ENCODE measurements at places on chromosomes 7 and 10.

DNA sequence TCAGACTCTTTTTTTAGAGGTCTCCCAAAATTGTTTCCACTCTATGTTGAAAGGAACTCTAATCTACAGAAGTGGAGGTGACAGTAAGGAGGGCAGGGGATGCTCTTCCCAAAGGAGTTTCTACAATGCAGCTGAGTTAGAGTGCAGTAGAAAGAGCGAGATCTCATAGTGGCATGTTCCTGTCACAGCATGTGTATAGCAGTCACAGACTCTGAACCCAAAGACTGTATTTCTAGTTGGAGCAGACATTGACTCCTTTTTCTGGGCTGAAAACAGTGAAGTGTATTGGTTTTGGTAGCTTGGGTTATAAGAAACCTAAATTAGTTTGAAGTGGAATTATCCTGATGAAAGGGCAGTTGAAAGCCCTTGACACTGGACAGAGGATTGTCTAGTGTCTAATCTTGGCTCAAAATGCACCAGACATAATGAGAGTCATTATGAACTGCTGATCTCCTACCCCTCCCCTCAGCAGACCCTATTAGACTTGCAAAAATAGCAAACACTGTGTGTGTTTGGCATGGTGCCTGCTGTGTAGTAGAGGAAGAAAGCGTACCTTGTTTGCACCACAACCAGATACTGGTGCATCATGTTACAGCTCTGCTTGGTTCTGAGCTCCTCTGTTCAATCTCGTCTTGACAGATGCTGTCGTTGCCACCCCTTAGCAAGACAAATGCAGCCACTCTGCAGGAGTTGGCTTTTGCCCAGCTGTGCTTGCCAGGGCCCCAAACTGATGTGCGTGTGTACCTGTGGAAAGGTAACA is 336.0 kb downstream of the AUTS2 start:
- DNase-seq: no peak

- no peak for DNase-seq
These were observed 121.6 kb upstream of the WDR11 start for GRCh38 chr10:120729547-120729946.

DNA sequence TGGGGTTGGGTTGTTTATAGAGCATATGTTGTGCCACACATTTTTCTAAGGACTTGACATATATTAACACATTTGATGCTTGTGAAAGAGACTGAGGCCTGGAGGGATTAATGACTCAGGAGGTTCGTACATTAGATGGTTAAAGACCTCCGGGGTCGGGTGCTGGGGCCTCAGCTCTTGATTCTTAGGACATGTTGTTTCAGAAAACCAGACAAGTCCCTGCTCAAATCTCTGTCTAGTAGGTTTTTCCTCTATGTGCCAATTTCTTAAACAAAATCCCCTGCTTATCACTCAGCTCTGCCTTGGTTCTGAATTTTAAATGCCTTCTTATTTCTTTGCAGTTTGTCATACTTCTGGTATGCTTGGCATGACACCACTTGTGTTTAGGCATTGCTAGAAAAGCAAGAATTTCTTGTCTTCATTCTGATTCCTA is 5.8 kb downstream of the UPP1 start:
- DNase-seq: no peak

- no peak for DNase-seq
These were observed 155.4 kb upstream of the SVIL start for GRCh38 chr10:29790207-29790606.

- no peak for DNase-seq
These were observed 18.5 kb upstream of the SERPINE1 start for GRCh38 chr7:101108330-101108857.

- DNase-seq: no peak
These were observed 20.6 kb downstream of the PALD1 start for GRCh38 chr10:70498970-70499835.

- DNase-seq: no peak
These were observed 587.5 kb upstream of the MGMT start for GRCh38 chr10:128879441-128880140.

- no peak for DNase-seq
These were observed 249.8 kb upstream of the VSTM2A start for GRCh38 chr7:54292171-54292925.

- no peak for DNase-seq
These were observed 516.5 kb upstream of the KLF6 start for GRCh38 chr10:4301291-4302045.

DNA sequence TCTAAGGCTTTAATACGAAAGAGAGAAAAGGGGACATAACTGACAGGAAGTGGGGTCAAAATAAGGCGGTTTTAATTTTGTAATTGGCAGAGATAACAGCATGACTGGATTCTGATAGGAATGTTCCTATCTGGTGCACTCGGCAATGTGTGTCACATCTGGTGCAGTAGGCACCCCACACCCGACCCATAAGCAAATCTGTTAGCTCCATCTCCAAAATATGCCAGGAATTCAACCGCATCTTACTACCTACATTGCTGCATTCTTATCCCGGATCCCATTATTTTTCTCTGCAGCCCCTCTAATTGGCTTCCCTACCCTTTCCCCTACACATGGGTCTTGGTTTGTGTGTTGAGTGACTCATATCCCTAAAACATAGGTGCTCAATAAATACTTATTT is 19.1 kb upstream of the GALNT11 start:
- DNase-seq: no peak

DNA sequence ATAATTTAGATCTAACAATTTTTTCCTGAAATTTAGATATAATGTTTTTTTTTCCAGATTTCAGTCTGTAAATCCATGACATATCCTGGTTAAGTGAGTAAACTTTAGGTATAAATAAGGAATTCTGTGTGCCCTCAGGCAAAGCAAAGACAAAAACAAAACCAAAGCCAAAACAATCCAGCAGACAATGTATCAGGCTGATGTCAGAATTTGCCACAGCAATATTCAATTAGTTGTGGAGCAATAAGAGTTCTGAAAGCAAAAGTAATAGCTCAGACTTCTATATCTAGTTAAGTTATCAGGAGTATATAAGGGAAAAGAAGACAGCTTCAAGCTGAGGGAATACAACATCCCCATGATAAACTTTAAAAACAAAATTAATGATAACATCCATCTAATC is 82.0 kb downstream of the MKX start:
- DNase-seq: no peak

- DNase-seq: no peak
These were observed 27.2 kb downstream of the STEAP1 start for GRCh38 chr7:90181485-90181884.

GRCh38 chr7:68438016-68438415 is 1160.3 kb upstream of the AUTS2 start:
- DNase-seq: no peak

- no peak for DNase-seq
These were observed 86.3 kb downstream of the LCOR start for GRCh38 chr10:96918214-96919002.

DNA sequence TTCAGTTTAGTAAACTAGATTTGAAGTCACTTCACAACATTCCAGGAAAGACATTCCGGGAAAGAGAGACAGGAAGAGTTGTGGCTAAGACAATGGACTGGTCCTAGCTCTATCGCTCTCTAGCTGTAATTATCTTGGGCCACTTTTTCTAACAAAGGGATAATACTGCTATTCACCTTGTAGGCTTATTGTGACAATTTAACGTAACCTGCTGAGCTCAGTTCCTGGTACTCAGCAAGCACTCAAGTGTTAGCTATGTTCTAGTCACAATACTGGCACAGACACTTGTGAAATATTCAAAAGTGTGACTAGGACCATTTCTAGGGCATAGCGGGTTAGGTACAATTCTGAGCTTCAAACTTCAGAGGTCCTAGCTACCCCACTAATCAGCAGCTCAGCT is 12.0 kb upstream of the NRCAM start:
- DNase-seq: no peak

GRCh38 chr10:118311505-118311904 is 30.6 kb downstream of the FAM204A start:
- no peak for DNase-seq

- no peak for DNase-seq
These were observed 82.9 kb upstream of the DDC start for GRCh38 chr7:50648076-50648475.

- DNase-seq: no peak
These were observed 253.2 kb downstream of the BICC1 start for GRCh38 chr10:58765910-58766309.

GRCh38 chr10:13001887-13002212 is 337 bp upstream of the CCDC3 start:
- no peak for DNase-seq

DNA sequence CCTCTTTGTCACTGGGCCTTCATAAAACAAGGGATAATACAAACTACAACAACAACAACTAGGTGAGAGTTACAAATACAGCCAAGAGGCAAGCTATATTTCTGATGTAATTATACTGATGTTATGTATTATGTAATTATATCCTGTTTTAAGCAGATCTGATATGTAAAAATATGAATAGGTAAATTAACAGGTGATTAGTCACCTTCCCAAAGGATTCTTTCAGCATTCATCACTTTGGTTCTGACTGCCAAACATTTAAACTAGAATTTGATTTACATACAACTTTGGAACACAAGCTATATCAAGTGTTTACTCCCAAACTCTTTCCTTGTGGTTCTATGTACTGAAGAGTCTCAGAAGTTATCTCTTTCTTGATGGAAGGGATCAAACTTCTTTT is 53.7 kb downstream of the BEND7 start:
- DNase-seq: no peak

DNA sequence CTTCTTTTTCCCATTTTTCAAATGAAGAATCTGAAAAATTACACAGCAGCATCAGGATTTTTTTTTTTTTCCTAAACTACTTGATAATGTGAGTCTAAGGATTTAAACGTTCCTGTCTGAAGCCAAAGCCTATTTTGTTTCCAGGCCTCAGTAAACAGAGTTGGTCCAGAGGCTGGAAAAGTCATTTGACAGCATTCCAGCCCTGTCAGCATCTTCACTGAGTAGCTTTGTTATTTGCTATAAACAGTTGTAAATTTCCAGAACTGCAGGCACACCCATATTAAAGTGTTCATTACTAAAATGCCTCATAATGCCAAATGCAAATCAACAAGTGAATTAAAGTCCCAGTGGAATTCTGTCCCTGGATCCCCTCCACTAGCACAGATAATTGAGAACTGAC is 35.5 kb upstream of the KMT2E start:
- DNase-seq: no peak

DNA sequence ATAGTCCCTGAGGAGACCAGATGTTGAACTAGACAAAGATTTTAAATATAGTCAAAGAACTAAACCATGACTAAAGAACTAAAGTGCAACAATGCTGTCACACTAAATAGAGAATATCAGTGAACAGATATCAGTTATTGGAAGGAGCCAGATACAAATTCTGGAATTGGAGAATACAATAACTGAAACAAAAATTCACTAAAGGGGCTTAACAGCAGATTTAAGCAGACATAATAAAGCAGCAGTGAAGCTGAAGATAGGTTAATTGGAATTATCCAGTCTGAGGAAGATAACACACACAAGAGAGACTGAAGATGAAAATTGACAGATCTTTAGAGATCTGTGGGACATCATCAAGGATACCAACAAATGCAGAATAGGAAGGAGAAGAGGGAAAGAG is 10.4 kb downstream of the KPNA7 start:
- no peak for DNase-seq

DNA sequence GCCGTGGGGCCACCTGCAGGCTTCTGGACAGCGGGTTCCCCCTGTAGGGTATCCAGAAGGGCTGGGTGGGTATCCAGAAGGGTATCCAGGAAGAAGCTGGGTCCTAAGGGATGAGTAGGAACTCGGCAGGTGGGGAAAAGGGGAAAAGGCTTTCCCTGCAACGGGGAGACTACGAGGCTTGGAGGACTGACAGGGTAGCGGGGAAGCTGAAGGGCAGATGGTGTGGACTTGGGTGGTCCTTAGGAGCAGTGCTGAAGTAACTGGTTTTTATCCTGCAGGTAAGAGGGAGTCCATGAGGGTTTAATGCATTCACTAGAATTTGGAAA is 525 bp downstream of the UBE2D4 start:
- DNase-seq: no peak

GRCh38 chr10:97682042-97682441 is 5.0 kb downstream of the AVPI1 start:
- DNase-seq: no peak

DNA sequence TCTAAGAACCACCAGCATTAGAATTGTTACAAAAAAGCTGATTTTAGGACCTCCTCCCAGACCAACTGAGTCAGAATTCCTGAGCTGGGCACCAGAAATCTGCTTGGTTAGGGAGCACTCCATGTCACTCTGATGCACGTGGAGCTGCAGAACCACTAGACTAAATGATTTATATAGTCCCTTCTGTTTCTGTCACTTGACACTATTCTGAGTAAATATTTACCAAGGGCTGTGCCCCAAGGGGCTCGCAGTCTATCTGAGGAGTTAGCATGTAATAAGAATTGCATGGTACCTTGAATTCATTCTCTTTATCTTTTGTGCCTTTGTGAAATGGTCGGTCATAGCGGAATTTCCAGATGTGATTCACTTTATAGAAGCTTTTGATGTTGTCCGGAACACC is 196.0 kb upstream of the IMMP2L start:
- no peak for DNase-seq

- DNase-seq: no peak
These were observed 327.1 kb downstream of the FRMD4A start for GRCh38 chr10:14003517-14004184.

- DNase-seq: no peak
These were observed 14.4 kb upstream of the PANK1 start for GRCh38 chr10:89659143-89660131.

DNA sequence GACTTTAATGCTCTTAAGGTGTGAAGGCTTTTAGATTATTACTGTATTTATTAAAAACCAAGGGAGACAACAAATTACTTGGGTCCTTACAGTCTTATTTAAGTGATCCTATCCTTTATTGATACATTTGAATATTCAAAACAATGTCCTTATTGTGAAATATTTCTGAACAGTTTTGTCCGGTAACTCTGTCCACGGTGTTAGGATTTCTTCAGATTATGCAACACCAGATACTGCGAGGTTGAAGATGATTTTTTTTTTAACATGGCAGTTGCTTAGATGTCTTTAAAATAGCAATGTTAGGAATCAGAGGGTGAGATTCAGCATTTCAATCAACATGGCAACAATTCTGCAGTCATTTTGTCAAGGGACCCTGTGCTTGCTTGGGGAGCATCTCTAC is 176.5 kb downstream of the CSTF2T start:
- no peak for DNase-seq

- DNase-seq: no peak
These were observed 166.0 kb upstream of the GDF10 start for GRCh38 chr10:47133871-47134570.

DNA sequence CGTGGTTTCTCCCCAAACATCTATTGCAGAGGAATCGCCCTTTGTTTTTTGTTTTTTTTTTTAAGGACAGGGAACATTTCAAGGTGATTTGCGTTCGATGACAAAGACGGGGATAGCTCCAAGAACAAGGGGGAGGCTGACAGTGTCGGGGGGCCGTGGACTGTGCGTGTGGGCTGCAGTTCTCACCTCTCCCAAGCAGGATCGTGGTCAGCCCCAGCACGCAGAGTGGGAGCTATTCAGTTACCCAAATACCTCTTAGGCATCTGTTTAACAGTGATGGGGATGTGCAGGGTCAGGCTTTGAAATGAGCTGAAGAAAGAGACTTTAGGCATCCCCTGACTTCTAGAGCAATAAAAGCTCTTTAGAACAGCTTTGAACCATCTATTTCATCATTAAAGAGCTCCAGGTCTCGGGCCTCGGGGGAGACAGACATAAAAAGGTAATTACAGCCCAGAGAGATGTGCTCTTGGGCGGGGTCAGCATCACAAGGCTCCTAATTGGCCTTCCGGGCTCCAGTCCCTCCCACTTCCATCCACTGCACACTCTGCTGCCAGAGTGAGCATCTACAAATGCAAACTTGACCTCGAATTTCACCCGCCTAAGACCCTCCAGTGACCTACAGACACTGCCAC is 97.3 kb downstream of the MYL10 start:
- DNase-seq: no peak
